ENCODE measurements at places on chromosomes 16 and 17.

- DNase-seq: peak; percentile 68
Measured at GRCh38 chr17:21041741-21042457, 912 bp downstream of the USP22 start.

GRCh38 chr16:85944572-85945423 lies 45.8 kb downstream of the IRF8 start:
- DNase-seq: no peak

- DNase-seq: no peak
Measured at GRCh38 chr16:85651629-85652430, 36.9 kb downstream of the GINS2 start.

DNA sequence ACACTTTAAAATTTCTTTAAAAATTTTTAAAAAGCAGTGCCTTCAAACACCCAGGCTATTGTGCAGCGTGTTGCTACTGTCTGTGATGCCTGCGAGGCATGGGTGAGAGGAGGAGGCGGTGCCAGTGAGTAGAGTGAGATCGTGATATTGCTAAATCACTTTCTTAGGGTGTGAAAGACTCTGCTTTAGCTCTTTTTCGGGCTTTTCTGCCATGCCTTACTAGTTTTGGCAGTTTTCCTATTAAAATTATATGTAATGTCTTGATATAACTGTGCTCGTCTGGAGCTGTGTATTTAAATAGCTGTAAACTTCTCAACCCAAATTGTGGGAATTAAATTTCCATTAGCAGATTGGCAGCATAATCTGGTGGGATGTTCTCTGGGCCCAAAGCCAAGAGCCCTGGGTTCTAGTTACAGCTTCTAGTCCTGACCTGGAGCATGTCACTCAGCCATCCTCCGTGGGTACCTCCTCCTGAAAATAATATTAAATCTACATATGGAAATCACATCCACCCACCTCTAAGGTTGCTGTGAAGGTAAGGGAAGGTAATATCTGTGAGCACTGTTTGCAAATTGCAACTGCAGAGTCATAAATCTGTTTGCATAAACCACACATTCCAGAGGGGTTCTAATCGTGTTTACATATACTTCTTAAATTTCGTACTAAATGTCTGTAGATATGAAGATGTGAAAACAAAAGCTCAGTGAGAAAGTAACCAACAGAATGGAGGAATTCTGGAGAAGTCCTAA lies 264.3 kb upstream of the CACNG5 start:
- no peak for DNase-seq

- no peak for DNase-seq
Measured at GRCh38 chr17:5472511-5472910, 3.7 kb upstream of the DHX33 start.

DNA sequence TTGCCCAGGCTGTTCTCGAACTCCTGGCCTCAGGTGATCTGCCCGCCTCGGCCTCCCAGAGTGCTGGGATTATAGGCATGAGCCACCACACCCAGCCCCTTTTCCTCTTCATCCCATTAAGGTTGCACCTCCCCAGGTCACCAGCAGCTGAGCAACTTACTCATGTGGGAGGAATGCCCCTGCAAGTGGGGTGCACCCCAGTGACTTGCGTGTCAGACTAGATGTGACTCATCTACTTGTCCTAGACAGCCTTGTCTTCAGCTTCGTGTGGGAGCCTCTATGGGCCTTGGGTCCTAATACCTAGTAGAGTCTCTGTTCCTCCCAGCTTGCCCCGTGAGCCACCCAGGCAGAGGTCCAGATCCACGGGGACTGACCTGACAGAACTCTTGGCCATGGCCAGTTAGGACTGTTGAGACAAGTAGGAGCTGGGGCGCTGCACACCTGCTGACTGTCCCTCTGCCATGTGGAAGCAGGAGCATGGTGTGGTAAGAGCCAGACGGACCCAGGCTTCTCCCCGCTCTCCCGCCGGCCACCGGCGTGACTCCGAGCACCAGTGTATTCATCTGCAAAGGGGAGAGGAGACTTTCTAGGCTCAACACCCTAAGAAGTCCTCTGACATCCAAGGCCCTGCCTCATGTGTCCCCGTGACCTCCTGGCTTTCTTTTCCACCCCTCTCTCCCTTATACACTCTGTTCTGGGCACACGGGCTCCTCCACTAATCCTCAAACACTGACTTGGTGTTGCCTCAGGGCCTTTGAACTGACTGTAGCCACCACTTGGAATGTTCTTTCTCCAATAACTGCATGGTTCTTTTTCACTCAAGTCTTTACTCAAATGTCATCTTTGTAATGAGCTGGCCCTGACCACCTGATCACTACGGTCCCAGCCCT lies 11.6 kb upstream of the CBX4 start:
- DNase-seq: no peak

DNA sequence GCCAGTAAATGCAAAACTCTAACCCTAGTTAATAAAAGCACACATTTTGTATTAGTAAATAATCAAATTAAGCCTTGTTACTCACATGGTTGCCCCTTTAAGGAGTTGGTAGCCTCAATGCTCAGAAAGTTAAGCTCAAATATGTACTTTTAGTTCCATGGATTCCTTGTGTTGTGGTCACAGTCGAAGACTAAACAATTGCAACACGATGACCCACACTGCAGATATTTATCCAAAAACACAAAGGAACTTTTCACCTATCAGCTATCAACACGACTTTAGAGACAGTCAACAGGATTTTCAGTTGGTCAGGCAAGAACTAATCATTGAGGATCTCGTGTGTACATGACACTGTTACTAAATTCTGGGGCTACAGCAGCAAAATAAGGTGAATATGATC lies 47.4 kb upstream of the NUDT7 start:
- no peak for DNase-seq

DNA sequence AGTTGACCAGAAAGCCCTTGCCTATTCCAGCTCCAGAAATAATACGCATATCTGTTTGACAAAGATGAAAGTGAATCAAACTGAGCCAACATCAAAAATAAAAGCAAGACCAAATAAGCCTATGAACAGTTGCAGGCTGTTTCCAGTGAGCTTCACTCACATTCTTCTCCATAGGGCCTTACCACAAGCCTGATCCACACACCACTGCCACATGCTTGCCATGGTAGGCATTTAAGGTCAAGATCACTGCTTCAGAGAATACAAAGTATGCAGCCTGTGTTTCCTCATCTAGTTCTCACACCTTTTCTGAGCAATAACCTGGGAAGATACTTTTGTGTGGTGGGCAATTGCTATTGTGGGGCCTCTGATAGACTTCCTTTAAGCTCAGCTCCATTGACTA lies 1060.2 kb downstream of the CDH11 start:
- DNase-seq: no peak

- DNase-seq: no peak
Measured at GRCh38 chr16:51713502-51713901, 562.4 kb upstream of the SALL1 start.

DNA sequence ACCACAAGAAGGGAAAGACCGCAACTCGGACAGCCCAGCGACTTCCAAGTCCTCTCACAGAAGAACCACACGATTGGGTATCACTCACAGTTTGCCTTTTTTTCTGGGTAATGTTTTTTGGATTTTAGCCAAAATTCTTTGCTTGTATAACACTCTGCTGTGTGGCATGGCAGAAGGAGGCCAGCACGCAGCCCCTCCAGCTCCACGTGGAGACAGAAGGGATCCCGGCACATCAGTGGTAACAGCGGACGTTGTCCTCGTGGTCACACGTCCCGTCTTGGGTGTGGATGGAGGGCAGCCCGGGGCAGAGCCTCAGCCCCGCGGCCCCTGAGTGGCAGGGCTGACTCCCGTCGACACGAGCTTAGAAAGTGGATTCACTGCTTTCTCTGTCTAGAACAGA lies 69.1 kb downstream of the KLHDC4 start:
- no peak for DNase-seq

GRCh38 chr17:55825213-55825612 lies 74.4 kb downstream of the PCTP start:
- DNase-seq: no peak

DNA sequence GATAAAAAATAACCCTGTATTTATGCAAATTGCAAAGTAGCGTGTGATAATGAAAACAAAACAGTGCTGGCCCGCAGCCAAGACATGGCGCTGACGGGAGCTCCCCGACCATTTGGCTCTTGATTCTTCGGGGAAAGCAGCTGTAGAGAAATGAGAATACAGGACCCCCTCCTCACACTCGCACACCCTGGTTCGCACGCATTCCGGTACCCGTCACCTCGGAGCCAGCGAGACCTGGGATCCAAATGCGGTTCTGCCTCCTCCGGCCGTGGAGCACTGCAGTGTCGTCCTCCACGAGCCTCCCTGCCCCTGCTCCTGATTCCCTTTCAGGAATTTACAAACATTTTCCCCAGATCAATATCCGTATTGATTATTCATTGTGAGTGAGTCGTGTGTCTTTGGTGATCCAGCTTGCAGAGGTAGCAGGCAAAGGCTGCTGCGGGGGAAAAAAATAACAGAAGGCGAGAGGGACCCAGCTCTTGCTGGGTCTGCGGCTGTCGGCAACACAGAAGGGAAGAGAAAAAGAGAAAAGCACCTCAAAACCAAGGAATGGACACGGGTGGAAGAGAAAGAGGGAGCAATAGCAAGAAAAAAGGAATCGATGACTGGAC lies 184.1 kb upstream of the ZFHX3 start:
- DNase-seq: no peak

GRCh38 chr16:67055712-67056487 lies 27.0 kb downstream of the CBFB start:
- no peak for DNase-seq

- DNase-seq: no peak
Measured at GRCh38 chr17:54933921-54934320, 33.3 kb downstream of the TOM1L1 start.

GRCh38 chr17:6633263-6633662 lies 7.2 kb downstream of the KIAA0753 start:
- no peak for DNase-seq

DNA sequence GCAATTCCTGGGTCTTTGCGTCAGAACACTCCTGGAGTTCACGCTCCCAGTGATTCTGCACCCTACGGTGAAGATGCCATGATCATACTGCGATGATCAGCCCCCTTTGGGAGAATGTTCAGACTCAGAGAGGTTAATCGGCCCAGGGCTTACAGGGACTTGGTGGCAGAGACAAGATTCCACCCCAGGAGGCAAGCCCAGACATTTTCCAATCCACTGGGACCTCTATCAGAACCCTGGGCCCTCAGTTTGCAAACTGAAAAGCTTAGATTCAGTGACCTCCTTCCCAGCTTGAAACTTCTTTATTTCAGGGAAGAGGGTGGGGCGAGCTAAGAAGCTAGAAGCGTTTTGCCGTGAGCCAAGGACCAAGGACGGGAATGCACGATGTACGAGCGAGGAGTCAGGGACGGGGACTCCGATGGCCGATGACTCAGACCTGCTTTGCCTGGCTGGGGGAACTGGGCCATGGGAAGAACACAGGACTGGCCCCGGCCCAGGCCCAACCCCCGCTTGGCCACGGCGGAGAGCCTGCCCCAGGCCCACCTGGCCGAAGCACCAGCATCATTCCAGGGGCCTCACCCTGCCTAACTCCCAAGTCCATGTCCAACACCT lies 34.7 kb downstream of the SOCS3 start:
- no peak for DNase-seq

- no peak for DNase-seq
Measured at GRCh38 chr16:5706211-5706610, 608.6 kb upstream of the EEF2KMT start.

DNA sequence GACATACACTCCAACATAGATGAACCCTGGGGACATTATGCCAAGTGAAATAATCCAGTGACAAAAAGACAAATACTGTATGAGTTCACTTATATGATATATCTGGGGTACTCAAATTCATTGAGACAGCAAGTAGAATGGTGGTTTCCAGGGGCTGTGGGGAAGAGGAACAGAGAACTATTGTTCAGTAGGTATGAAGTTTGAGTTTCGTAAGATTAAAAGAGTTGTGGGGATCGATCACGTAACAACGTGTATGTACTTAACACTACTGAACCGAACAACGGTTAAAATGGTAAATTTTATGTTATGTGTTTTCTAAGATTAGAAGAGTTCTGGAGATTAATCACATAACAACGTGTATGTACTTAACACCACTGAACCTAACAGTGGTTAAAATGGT lies 100.8 kb downstream of the HS3ST3A1 start:
- DNase-seq: no peak

- no peak for DNase-seq
Measured at GRCh38 chr17:34781571-34782108, 179.6 kb downstream of the CCT6B start.

GRCh38 chr17:32445497-32445896 lies 1.2 kb downstream of the PSMD11 start:
- DNase-seq: no peak

GRCh38 chr16:82116535-82116934 lies 53.5 kb downstream of the MPHOSPH6 start:
- no peak for DNase-seq

GRCh38 chr16:84754956-84755672 lies 55.3 kb downstream of the USP10 start:
- DNase-seq: no peak

GRCh38 chr17:41869426-41869825 lies 4.2 kb upstream of the KLHL11 start:
- DNase-seq: no peak

DNA sequence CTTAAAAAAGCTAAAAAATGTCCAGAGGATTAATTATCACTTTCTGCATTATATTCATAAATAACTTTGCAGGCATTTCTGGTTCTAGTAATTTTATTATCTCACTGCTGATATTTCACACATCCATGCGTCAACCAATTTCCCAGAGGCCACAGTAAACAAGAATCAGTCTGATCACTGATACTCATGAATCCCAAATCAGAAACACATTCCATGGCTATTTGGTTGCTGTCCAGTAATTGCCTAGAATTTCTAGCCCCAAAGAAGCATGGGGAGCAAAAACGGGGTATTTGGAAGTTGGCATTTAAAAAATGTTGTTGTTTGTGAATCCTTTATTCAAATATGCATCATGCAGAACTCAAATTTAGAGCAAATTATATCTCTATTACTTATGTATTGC lies 244.8 kb downstream of the CDH8 start:
- no peak for DNase-seq

DNA sequence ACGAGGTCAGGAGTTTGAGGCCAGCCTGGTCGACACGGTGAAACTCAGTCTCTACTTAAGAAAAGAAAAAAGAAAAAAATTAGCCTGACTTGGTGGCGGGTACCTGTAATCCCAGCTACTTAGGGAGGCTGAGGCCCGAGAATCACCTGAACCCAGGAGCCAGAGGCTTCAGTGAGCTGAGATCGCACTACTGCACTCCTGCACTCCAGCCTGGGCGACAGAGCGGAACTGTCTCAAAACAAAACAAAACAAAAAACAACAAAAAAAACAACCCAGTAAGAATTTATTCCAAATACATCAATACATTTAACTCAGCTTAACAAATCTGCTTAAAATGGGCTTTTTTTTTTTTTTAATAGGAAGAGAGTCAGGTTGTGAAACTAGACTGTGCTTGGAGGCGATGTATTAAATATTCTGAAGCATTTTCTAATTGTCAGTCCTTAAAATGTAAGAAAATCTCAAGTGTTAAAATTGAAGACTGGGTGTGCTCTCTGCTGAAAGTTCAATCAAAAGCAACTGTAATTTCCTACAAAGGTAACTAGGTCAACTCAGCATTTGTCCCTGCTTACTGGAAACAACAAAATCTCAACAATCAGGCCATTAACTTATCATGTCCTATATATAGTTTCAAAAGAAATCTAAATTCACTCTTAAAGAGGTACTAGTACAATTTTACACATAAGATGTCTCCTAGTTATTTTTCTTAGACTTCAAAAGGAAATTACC lies 23.2 kb downstream of the KANSL1 start:
- no peak for DNase-seq

- DNase-seq: peak; percentile 89
Measured at GRCh38 chr17:75940727-75941441, at the start of gene FBF1. FBF1 (minus strand) TSS chr17:75941042; CDS start chr17:75938149, 2,893 bp downstream.
